Small intestine (tissue), 16 donors: ENCODE measurements at places on chromosomes 1 and 21.

DNA sequence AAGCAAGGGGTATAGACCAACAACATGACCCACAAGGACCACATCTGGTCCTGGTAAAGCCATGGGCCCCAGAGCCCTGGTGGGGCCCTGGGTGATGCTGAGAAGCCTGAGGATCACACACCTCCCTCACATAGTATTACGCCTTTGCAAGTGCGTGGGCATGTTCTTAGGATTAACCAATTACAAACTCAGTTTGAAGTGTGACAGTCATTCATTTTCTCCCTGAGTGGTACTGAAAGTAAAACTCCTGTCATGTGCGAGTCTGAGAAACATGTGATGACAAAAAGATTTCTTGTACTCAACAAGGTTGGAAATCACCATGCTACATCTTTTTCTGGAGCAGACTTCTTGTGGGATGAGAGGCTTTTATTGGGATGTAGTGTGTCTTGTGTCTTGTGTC, 315.3 kb upstream of the DUSP10 start:
- no peak for DNase-seq

GRCh38 chr1:33190701-33191100, 8.9 kb upstream of the TRIM62 start:
- no peak for DNase-seq

GRCh38 chr1:66761221-66761620, 9.0 kb downstream of the DYNLT5 start:
- no peak for DNase-seq

DNA sequence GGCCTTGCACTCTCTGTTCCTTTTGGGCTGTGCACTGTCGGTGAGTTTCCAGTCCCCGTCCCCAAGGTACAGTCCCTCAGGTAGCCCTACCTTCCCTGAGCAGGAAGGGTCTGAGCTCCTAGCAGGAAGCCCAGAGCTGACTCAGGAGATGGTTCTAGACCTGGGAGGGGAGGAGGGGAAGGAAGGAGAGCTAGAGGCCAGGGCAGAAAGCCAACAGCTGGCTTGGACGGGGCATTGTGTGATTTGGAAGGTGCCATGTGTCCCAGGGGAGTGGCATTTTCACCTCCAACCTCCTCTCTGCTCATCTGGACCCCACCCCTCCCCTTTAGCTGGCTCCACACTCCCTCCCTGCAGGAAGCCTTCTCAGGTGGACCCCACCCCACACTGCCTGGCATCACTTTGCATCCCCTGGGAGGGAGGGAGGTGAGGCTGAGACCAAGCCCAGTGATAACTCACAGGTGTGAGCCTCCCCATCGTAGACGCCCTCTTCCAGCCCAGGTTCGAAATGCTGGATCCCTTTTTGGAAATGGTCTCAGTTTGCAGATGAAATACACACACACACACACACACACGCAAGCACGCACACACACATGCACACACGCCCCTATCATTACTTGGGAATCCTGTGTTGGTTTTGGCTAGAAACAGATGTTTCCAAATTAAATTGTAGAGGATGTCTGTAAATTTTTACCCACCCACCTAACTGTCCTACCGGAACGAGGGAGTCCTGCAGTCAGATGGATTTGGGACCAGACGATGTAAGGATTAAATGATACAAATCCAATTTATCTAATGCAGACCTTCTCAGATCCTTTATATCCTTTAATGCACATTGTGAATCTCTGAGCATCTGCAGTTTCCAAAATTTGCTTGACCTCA, 19.7 kb upstream of the IFNLR1 start:
- no peak for DNase-seq

GRCh38 chr1:208233978-208234377, 10.2 kb downstream of the PLXNA2 start:
- no peak for DNase-seq

GRCh38 chr1:230938924-230939368, 39.7 kb downstream of the TTC13 start:
- DNase-seq: peak; percentile 64

DNA sequence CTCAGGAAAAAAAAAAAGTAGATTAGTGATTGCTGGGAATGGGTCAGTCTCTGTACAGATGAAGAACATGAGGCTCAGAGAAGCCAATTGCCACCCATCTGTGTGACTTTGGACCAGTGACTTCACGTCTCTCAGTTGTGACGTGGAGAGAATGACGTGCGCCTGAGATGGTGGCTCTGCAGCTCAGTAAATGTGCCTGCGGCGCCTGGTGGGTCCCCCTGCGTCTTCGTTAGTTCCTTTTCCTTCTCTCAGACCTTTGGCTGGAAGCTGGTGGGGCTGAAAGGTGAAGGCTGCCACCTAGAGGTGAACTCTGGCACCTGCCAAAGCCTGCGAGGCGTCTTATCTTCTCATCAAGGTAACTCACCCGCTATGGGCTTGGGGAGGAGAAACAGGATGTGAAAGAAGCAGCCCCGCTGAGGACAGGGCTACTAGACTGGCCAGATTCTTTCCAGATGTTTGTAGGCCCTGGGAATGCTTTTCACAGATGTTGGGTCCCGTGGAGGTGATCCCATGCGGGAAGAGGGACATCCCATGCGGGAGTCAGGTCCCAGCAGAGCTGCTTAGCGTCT, 8.7 kb upstream of the E2F2 start:
- DNase-seq: peak; percentile 95

DNA sequence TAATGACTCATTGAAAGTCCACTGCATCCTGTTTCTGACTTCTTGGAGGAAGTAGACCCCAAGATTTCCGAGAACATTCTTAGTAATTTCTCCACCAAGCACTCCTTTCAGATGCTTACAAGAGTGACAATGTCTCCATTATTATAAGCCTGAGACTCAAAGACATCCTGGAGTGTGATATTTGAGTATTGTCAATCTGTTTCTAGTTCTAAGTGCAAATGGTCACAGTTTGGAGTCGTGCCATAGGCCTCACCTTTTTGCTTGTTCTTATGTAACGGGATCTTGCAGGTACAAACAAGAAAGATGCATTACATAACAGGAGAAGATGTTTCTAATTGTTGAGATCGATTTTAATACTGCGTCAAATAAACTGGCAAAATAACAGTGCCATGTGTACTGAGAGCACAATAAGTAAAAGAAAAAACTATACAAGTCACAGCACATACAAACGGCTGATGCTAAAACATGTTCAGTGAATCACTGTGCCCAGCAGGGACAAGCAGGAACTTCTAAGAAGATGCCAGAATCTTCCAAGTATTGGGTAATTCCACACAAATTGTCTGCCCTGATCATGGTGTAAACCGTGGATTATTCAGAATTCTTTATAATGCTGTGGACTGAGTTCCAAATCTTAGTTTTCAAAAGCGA, 54.1 kb downstream of the CD2 start:
- no peak for DNase-seq

DNA sequence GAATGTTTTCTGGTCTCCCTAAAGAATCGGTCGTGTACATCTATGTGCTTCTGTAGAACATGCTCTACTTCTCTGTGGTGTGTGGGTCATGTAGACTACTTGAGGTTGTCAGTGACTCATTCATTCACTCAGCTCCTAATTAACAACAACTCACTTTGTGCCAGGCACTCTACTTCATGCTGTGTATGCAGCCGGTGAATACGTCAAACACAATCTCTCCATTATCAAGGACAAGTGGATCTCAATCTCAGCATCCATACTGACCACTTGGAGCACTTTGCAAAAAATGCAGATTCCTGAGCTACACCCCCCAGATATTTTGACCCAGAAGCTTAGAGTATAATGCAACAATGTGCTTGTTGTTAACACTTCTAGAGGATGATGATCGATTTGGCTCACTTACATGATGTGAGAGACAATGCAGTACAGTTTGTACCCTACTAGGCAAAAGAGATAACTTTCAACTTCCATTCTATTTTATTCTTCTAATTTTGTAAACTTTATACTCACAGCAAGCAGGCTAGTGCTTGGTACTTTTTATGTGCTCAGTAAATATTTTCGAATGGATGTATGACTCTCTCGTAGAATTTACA, 508.6 kb upstream of the ADAMTS5 start:
- DNase-seq: no peak

GRCh38 chr1:42035830-42036604, 117.2 kb upstream of the GUCA2B start:
- DNase-seq: peak; percentile 95

DNA sequence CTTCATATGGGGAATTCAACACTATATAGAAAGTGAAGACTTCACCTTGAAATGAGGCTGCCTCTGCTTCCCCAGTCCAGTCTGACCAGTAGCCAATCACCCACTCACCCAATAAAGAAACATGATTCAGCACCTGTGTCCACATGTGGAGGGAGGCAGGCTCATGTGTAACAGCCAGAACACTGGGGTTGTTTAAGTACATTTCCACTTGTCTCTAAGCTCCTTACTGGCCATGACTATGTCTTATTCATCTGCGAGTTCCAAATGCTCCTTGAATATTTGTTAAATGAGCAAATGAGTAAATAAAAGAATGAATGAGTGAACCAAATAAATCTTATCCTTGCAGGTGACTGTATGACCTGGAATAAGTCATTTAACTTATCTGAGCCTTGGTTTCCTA, 100.1 kb downstream of the BRINP2 start:
- no peak for DNase-seq

- no peak for DNase-seq
These were observed 66.6 kb downstream of the TRAF5 start for GRCh38 chr1:211393203-211393602.

DNA sequence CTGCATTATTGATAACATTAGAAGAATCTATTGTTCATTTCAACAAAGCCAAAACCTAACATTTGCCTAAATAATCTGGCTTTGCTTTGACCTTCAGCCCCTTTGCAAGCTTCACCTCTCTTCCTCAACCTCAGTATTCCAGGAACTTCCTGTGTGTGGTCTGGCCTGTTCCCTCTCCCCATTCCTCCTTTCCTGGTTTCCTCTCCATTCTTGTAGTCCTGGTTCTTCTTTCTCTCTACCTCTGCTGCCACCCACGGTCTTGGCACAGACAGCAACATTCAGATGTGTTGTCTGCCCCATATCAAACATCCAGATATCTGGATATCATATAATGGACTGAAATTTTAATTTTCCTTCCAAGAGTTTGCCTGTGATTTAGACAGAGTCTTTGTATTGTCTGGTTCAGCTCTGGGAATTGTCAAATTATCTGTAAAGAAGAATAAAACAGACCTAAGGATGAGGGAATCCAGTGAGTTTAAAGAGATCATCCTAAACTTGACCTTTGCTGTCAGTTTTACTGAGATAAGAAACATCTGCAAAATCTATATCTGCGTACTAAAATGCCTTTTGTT, 148.1 kb upstream of the KCTD3 start:
- DNase-seq: no peak

DNA sequence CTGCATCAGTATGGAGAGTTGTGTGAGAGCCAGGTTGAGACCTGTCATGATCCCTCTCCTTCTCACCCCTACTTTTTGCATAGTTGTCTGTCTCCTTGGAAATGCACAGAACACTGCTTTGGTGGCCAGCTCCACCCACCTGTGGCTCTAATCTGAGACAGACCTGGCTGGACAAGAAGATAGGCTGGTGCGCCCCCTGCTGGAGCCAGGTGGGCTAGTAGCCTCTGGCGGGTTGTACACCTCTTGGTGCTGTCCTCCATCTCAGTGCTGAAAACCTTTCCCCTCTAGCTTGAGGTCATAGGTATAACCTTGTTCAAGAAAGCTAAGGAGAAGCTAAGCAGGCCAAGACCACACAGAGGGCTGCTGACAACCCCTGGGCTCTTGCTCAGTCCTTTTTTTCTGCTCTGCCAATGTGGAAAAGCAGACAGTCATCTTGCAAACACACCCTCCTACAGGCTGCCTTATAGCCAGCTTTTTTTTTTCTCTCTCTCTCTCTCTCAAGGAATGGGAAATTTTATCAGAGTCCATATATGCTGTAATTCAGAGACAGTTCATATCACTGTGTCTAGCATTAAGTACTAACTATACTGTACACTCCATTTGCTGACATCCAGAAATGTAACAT, 58.8 kb upstream of the SPATA6 start:
- DNase-seq: peak; percentile 82

DNA sequence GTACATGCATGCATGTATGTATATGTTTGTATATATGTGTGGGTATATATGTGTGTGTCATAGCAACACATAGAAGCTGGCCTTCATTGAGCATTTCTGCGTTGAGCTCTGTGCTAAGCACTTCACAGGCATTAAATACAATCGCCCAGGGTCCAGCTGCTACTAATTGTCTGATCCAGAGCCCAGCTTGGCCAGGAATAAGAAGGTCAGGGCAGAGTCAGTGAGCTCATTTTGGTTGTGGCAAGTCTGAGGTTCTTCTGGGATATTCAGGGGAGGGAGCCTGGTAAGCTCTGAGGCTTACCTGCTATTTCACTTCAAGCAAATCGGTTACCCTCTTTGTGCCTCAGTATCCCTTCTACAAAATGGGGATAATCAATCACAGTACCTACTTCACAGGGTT, 59.6 kb downstream of the FOXO6 start:
- DNase-seq: no peak

DNA sequence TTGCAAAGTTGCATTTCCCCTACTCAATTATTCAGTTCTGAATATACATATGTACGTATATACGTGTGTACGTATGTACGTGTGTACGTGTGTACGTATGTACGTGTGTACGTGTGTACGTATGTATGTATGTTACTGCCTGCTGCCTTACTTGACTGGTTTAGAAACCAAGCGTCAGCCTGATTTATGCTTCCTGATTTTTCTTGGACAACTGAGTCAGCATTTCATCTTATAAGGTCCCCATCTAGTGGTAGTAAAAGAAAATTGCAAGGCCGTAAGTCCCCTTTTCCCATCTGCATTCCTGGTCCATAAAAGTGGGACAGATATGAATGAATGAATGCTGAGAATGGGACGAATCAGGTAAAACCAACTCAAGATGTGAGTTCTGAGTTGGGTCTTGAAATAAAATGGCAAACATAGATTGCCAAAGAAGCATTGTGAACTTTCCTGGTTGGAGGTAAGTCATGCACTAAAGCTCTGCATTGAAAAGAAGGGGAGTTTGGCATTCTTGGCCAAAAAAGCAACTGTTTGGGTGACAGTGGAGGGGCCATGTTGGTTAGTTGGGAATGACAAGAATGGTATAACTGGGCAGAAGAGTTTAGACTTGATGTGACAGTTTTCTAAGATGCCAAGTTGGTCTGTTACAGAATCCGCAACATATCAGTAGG, 76.4 kb upstream of the DNAH14 start:
- peak; percentile 51 for DNase-seq

GRCh38 chr1:224433701-224434672, 610 bp downstream of the WDR26 start:
- DNase-seq: peak; percentile 13

DNA sequence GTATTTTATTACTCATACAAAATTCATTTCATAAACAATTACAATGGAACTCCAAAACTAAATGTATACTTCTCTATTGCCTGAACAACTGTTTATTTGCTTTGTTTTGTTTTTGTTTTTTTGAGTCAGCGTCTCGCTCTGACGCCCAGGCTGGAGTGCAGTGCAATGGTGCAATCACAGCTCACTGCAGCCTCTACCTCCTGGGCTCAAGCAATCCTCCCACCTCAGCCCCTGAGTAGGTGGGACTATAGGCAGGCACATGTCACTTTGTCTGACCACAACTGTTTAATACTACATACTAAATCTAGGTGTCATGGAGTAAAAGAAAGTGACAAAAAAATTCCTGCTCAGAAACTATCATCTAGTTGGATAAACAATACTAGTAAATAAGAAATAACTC, 49.3 kb downstream of the RAB3GAP2 start:
- no peak for DNase-seq
